ENCODE measurements at places on chromosomes 7 and 10. TPM values are rescaled to one million over a fixed set of nuclear protein-coding genes. Genes with fewer than 3 reads are reported as not detected.
A peak's percentile ranks its signal among the peaks of the same experiment; 100 is the strongest.

DNA sequence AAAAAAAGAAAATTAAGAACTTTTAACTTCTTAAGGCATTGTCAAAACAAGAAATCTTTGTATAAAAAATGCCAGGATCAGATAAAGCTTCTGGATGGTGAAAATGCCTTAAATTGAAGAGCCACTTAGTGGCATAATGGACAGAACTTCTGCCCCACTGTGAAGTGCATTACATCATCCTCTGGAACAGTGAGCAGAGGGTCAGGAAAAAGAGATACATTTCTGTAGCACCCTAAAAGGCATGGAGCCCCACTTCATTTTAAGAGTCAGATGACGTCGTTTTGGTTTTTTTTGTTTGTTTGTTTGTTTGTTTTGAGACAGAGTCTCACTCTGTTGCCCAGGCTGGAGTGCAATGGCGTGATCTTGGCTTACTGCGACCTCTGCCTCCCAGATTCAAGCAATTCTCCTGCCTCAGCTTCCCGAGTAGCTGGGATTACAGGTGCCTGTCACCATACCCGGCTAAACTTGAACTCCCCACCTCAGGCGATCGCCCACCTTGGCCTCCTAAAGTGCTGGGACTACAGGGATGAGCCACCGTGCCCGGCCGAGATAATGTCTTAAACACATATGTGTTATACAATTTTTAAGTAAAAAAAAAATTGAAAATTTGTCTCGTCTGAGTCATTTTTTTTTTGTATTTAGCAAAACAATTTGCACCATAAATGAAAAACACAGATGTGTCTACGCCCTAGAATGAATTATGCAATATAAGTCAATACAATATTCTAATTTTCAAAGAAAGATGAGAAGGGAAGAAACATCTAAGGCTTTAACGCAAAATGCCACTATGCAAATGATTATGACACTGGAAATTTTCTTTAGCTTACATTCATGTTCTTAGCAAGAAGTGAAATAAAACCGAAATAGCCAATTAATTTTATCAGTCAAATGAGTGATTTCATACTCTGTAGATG lies 29.2 kb downstream of the SLC13A1 start:
- DNase-seq = no peak

DNA sequence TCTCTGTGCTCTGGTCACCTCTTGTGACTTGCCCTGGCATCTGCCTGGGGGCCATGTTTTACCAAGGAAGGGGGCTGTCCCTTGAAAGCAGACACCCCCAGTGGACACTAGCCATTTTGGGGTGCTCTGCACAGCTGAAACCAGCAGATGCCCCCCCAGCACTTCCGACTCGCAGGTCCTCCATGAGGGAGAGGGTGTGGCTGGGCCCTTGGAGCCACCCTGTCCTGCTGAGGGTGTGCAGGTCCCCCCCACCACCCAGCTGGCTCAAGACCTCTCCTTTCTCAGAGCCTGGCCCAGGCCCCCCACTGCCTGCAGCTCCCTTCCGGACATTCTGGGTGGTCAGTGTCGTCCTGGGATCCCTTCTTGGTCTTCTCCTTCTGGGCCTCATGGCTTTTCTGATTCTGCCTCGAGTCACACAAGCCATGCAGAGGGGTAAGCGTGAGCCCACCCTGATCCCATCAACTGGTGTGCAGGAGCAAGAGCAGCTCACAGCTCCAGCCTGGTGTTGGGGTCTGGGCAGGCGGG lies 12.3 kb downstream of the SCART1 start:
- no peak for DNase-seq

GRCh38 chr7:12294701-12295100 lies 83.6 kb downstream of the TMEM106B start:
- no peak for DNase-seq

GRCh38 chr7:101747053-101747878 lies 70.2 kb upstream of the CUX1 start:
- DNase-seq = no peak

Gene PLAU
- 7.5 TPM for total RNA-seq

DNA sequence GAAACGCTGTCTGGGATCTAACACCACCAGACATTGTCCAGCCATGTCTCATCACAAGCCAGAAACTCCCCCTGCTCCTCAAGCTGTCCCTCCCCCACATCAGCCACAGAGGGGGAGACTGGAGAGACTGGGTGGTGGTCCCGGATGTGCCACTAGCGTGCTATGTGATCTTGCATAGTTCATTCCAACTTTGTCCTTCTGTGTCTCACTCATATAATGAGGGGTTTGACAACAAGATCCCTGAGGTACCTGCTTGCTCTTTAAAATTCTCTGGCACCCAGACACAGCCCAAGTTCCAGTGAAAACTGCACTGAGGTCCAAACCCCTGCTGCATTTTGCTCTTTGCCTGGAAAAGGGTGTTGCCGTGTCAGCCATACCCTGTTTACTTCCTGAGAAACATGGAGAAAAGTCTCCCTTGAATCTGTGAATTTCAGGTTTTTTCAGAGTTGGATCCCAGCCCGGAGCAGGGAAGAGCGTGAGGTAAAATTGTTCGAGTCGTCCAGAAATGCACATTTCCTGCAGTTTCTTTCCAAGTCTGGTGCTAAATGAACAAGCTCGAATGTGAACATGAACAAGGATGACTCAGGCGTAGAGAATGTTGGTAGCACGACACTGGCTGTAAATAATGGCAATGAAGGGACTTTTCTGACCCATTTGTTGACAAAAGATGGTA lies 156.6 kb downstream of the CCDC3 start:
- no peak for DNase-seq

- DNase-seq = peak; percentile 71
Observed at GRCh38 chr7:24981171-24981951, 1.4 kb upstream of the OSBPL3 start.

Gene RAMP3
- total RNA-seq = 31.2 TPM

DNA sequence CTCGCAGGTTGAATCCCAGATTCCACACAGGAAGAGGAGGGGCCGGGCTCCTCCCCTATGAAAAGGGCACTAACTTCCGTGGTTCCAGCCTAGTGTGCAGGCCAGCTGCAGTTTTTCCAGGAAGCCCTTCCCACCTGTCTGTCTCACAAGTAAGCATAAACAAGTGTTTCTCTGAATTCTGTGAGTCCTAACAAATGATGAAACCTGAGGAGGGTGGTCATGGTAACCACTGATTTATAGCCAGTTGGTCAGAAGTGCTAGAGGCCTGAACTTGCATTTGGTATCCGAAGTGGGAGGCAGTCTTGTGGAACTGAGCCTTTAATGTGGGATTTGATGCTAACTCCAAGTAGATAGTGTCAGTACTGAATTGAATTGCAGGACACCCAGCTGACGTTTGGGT lies 54.7 kb upstream of the STEAP4 start:
- DNase-seq = no peak

DNA sequence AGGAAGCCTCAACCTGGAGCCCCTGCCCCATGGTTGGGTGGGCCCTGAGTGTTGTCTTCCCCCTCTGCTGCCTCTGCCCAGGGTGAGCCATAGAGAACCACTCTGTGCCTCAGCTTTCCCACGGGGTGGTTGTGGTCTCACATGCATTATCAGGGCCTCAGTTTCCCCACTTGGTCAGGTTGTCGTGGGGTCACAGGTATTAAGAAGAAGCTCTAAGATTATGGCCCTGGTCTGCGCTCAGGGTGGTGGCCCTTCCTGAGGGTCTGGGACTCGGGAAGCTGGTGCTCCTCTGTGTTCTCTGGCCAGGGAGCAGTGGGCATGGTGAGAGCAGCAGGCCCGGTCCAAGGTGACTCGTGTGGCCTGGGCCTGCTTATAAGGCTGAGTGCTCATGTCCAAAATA lies 17.8 kb downstream of the LRRC27 start:
- DNase-seq = peak; percentile 28

Gene SPDYE9
- total RNA-seq = not detected

All from Right ventricle myocardium superior (tissue), 1 donor.